Activated CD8-positive, alpha-beta memory T cell treated with anti-CD3 and anti-CD28 coated beads, Interleukin-2, amount 50 U/mL, for 4 hours (primary cell): ENCODE measurements at places on chromosomes 3 and 15.

DNA sequence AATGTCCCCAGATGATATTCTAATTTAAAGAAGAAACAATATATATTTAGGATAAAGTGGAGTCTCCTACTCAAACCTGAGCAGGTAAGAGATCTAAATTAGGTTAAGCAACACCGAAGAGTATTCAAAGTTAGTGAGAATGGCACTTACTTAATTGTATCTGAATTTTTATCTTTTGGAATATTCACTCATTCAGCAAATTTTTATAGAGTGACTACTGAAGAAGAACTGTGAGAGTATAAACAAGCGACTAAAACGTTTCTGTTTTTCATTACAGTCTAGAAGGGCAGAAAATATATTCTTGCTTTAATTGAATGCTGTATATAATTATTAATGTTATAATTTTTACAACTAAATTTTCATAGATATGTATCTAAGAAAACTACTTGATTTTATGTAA is 567.7 kb upstream of the TBL1XR1 start:
- no peak for DNase-seq

DNA sequence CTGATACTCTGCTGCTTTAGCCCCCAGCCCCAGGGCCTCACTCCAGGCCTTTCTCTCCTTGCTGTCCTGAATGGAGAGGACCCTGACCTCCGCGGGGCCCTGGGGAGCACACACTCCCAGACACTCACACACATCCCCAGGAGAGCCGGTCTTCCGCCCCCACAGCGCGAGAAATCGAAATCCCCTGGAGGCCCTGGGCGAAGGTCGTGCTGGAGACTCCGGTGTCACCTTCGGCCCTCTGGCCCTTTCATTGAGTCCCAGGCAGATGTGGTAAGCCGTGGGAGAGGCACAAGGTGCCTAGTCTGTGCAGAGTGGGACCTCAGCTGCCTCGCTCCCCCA is 848 bp upstream of the GOLGA8B start:
- no peak for DNase-seq

GRCh38 chr3:56878074-56878473 is 76.3 kb upstream of the ARHGEF3 start:
- peak; percentile 54 for DNase-seq

DNA sequence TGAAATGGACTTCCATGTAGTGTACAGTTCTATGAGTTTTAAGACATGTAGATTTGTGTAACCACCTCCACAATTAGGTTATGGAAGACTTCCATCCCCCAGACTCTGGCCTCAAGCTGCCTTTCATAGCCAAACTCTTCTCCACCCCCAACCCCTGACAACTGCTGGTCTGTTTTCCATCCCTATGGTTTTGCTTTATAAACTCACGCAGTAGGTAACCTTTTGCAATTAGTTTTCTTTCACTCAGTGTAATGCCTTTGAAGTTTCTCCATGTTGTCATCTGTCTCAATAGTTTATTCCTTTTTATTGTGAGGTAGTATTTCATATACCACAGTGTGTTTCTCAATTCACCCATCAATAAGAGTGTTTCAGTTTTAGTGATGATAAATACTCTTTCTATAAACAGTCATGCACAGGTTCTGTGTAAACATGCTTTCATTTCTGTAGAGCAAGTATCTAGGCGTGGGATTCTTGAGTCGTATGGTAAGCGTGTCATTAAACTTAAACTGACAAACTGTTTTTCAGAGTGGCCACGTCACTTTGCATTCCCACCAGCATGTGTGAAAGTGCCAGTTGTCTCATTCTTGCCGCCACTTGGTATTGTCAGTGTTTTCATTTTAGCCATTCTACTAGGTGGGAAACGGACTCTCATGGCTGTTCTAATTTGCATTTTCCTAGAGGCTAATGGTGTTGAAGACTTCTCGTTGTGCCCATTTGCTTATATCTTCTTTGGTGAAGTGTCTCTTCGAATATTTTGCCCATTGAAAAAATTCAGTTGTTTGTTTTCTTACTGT is 47.3 kb upstream of the ALDH1A3 start:
- DNase-seq, result no peak

DNA sequence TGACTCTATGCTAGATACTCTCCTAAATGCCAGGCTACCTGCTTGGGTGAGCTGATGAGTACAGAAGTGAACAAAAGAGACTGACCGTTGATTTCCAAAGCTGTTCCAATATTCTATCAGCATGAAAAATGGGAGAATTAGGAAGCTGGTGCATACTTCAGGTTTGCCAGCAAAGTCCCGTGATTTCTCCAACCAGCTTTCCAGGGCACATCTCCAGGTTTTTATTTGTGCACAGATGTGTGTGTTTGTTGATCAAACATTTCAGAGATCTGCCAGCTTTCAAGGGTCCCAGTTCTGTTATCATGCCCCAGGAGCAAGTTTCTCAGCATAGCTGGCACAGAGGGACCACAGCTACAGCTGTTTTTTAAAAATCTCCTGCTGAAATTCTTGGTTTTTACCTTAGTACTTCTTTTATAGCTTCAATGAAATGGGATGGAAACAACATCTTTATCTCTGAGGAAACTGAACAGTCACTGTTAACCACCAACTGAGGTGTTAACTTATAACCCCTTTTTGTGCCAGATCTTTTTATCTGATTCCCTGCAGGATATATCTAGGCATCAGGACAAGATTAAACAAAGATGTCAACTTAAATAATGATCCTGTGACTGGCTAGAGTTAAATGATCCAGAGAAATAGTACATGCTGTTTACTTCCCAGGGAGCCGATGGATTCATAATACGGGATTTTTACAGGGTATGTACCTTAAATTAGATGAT is 380.8 kb downstream of the GRM7 start:
- no peak for DNase-seq

- DNase-seq, result no peak
Measured at GRCh38 chr3:50095352-50095998, 6.8 kb downstream of the RBM5 start.

DNA sequence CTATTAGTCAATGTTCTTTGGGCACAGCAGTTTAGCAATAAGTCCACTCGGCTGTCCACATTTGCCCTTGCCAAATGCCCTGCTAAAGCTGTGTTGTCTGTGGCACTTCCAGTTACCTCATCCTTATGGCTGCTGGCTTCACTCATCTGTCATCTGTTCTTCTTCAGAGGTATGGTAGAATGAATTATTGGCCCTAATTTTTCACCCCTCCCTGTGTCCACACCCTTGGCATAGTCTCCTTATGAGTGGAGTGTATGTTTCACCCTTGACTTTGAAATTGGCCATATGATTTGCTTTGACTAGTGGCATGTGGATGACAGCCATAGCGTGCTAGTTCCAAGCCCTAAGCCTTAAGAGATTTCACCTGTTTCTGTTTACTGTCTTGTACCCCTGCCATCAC is 72.1 kb upstream of the EPHB1 start:
- DNase-seq, result no peak

GRCh38 chr15:82304778-82305090 is 42.1 kb downstream of the SAXO2 start:
- no peak for DNase-seq

DNA sequence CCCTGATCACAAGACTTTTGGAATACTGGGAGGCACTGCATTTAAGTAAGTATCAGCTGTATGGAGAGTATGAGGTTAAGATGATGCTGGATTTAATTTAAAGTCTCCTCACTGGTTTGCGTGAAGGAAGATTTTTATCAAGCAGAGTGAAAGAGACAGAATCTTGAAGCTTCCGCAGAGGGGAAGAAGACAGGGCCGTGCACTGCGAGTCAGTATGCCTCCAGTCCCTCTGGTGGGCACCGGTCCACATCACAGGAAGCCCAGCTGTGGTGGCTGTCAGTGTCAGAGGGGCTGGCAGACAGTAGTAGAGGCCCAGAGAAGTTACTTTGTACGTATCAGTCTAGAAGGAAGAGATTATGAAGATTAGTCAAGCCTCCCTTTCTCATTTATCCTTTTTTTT is 379.0 kb upstream of the TPRG1 start:
- no peak for DNase-seq

- DNase-seq, result no peak
Measured at GRCh38 chr15:41331833-41332193, 578 bp downstream of the OIP5 start.

DNA sequence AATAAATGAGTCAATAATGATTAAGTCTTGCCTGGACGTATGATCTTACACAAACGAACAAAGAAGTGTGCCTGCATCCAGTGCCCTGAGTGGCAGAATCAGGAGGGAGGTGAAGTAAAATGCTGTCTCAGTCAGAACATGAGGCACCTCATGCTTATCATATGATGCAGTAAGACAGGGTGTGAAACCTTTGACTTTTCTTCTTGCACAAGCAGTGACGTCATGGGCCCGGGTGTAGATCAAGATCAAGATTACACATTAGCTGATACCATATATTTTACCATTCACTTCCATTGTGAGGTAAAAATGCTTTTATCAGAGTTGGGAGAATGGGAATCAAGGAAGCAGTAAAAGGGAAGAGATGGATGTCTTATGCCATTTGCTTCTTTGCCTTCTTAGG is 291.6 kb upstream of the PLSCR5 start:
- no peak for DNase-seq

GRCh38 chr3:192449036-192449435 is 278.3 kb downstream of the FGF12 start:
- DNase-seq, result no peak

- no peak for DNase-seq
Measured at GRCh38 chr15:43879386-43880355, 52.9 kb downstream of the WDR76 start.

GRCh38 chr3:158725348-158726011 is 6.8 kb downstream of the RARRES1 start:
- no peak for DNase-seq

DNA sequence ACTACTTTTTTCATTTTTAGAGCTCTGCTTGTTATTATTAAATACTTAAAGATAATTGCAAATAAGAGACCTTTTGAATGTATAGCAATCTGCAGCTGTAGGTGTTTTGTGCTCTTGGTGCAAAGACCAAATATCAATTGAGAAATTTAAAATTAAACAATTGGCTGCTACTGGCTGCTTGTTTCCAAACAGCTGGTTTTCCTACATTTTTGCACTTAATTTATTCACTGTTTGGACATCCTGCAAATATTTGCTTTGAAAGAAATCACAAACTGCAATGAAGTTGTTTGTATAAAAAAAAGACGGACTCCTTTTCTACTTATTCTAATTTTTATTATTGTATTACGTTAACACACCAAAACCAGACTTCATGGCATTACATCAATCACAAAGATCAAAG is 35.6 kb downstream of the MED12L start:
- no peak for DNase-seq

- no peak for DNase-seq
Measured at GRCh38 chr15:59282515-59283337, 76.1 kb downstream of the LDHAL6B start.

DNA sequence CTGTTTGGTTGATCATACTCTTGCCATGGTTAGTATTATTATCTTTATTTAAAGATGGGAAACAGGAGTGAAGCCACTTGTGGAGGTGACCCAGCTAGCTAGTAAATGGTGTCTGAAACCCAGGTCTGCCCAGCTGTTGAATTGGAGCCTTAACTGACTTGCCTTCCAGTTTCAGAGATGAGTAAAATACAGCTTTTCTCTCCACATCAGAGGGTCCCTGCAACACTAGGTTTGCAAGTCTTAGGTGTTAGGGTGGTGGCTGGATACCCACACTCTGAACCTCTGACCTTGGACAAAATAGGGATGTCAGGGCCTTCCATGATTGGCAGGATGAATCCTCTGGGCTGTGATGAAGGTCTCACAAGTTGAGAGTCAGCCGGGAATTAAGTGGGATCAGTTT is 4.1 kb downstream of the FLNB start:
- DNase-seq, result no peak

DNA sequence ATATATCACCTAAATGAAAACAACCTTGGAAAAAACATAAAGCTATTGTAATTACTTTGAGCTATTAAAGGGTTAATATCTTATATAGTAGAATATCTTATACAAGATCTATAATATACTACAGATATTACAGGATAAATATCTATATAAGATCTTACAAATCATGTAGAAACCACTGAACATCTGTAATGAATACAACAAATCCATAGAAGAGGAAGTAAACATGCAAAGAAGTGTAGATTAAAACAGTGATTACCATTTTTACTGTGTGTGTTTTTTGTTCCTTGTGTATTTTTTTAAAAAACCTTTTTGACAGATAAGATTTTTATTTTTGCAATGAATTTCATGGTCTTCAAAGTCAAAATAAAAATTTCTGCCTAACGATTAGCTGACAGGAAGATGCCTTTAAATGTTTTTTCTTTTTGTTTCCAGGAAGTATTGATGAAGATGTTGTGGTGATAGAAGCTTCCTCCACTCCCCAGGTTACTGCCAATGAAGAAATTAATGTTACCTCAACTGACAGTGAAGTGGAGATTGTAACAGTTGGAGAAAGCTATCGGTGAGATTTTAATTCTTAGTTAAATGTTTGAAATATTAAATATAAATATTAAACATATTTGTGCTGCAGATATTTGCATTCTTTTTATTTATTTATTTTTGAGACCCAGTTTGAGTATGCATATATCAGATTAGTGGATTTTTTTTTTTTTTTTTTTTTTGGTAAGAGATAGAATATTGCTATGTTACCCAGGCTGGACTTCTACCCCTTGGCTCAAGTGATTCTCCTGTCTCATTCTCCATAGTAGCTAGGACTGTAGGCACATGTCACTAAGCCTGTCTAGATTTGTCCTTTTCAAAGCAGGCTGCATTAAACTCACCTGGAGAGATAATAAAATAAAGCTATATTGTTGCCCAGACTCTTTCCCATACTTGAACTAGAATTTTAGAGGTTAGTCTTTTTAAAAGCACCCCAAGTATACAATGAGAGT is 52.8 kb upstream of the CCNB2 start:
- DNase-seq, result no peak

DNA sequence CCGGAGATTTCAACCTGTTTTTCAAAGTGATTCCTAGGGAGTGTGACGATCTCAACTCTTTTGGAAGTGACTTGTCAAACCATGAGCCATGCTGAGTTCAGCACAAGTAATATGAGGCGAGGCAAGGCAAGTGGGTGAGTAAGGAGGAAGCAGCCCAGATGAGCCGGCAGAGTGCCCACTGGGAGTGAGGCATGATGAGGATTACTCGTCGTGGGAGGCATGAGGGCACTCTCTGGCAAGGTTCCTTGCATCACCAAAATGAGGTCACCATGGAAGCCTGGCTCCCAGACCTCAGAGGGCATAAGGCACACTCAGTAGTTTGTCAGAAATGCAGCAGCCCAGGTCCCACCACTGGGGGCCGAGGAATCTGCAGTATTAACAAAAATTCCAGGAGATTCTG is 636.1 kb downstream of the MAGI1 start:
- no peak for DNase-seq

GRCh38 chr3:113948015-113948917 is 453 bp downstream of the ZDHHC23 start:
- peak; percentile 39 for DNase-seq

- DNase-seq, result no peak
Measured at GRCh38 chr3:171753025-171753472, 57.2 kb downstream of the PLD1 start.

DNA sequence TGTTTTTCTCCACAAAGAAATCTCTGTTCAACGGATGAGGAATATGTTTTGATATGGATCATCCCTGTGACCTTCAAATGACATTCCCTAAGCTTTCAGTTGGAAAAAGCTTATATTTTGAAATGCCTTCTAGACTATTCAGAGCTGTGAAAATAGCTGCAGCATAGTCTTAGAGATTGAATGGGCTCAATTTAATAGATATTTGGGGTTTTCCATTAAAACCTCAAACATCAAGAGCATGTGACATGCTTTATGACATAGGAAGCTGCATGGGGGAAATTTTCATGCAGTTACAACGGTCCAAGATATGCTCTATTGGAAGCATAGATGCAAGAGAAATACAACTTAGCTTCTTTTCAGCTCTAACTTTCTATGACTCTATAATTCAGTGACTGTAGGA is 102.8 kb downstream of the LSAMP start:
- no peak for DNase-seq
